ENCODE measurements at places on chromosomes 6 and 20.

DNA sequence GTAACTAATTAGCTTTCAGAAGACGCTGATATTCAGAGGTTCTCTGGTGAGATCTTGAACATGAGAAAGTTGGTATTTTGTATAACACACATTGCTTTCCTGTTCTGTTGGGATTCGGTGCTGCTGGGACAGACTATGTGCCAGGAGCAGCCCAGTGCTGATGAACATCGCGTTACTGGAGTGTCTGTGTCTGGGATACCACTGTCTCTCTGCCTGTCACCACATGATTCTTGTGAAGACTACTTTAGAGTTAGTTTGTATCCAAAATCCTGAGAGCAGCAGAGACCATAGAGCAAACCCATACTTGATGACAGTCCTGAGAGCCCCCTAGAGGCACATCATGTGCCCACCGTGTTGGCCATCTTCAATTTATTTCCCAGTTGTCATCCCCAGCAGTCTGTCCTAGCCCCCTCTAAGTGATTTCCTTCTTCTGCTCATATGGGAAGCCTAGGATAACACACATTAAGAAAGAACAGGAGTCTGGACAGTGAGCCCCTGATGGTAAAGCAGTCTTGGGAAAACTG lies 41.8 kb upstream of the TINAG start:
- DNase-seq = no peak

DNA sequence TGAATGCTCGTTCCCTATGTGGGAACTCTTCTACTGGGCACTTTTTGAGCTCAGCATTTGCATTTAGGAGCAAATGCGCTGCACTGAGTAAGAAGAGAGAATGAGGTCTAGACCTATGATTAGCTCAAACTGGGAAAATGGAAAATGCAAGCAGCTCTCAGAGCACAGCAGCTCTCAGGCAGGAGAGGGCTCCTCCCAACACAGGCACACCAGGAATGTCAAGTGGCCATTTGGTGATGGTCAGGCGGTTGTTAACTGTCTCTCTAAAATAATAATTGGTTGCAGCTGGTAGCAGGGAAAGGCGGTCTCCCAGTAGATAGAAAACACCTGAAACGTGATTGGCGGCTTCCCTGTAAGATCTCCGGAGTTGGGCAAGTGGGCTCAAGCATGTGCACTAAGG lies 162.0 kb upstream of the ECI2 start:
- no peak for DNase-seq

GRCh38 chr20:25000268-25000801 lies 7.8 kb upstream of the APMAP start:
- DNase-seq = peak; percentile 54

DNA sequence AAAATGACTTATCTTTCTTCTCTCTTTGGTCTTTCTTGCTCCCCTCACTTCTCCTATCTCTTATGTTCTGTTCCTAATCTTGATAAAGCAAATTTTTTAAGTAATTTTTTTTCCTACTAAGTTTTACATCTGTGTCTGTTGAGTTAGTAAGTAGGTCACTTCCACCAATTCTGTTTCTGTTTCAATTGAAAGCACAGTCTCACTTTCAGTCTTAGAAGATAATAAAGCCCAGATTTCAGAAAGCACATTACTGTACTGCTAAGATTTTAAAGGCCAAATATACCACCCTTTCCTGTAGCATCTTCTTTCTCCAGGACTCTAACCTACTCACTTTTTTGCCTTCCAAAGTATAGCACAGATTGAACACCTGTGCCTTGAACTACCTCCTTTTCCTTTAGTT lies 866.1 kb upstream of the ADGRB3 start:
- no peak for DNase-seq

DNA sequence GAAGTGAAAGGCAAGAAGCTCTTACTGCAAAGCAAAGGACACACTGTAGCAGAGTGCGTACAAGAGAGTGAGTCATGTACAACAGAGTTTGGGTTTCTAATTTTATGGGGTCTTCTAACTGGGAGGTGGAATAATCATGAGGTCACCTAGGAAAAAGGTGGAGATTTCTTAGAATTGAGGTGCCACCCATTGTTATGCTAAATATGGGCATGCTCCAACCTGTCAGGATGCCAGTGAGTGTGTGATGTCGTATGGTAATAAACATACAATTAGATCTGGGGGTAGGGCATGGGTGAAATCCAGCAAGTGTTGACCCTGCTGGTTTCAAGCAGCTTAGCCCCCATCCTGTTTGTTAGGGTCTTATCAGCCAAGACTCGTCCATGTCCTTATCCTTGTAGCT lies 46.6 kb downstream of the OR2B6 start:
- no peak for DNase-seq

GRCh38 chr6:79168695-79168980 lies 65.8 kb downstream of the HMGN3 start:
- no peak for DNase-seq

- no peak for DNase-seq
Observed at GRCh38 chr6:65170273-65170672, 536.8 kb downstream of the EYS start.

DNA sequence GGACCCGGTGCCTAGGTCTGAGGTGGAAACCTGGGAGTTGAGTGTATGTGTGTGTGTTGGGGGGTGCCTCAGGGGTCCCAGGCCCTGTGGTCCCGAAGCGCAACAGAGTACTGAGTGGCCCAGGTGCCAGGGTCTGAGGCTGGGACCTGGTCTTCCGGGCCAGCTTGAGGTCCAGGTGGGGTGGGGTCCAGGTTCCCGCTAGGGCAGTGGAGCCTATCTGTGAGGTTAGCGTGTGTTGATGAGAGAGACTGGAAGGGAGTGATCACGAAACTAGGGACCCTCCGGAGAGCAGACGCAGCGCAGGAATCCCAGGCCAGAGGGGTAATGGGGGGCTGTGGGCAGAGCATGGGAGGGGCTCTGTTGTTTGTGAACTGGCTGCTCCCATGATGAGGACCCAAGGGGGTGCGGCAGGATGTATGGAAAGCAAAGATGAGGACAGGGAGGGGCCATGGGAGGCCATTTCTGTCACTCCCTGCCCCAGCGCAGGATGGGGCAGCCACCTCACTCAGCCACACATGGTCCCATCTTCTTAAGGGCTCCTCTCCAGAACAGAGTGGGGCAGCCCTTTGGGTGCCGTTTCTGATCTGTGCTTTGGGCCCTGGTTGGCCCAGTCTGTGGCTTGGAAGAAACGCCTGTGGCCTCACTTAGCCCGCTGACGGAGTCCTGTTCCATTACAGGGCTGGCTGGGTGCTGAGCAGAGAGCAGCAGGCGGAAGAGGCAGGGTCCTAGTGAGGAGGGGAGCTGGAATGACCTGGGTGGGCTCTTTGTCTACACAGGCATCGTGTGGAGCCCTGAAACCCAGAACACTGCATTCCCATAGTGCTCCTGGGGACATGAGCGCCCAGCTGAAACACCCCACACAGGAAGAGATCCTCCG lies 872 bp downstream of the HSPA12B start:
- DNase-seq = no peak

- no peak for DNase-seq
Observed at GRCh38 chr6:157610451-157610999, 212.5 kb upstream of the SNX9 start.

DNA sequence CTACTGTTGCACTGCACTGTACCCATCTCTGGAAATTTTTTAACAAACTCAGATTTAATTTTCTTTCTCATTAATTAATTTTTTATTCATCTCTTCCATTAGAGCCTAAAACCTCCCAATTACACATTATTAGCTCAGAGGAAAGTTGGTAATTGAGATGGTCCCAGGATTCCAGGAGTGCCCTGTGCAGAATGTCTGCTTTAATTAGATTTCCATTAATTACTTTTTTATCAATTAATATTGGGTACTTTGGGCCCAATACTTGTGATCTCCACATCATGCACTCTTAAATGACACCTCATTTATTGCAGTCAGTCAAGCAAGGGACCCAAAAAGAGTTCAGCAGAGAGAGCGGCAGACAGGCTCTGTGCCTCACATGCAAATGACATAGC lies 232.0 kb downstream of the PTPRT start:
- DNase-seq = no peak

- DNase-seq = no peak
Observed at GRCh38 chr6:136465766-136466303, 84.4 kb downstream of the MAP7 start.

DNA sequence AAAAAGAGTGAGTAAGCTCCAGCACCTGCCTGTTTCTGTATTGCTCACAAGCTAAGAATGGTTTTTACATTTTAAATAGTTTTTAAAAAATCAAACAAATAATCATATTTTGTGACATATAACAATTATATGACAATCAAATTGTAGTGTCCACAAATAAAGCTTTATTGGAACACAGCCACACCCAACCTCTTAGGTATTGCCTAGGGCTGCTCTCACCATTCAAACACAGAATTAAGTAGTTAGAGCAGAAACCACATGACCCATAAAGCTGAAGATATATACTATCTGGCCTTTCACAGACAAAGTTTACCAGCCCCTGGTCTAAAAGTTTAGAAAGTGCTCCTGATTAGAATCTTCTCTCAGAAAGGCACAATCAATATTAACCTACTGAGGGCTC lies 11.2 kb downstream of the TNFRSF21 start:
- DNase-seq = no peak

- no peak for DNase-seq
Observed at GRCh38 chr6:53498649-53499048, 46.3 kb downstream of the GCLC start.

DNA sequence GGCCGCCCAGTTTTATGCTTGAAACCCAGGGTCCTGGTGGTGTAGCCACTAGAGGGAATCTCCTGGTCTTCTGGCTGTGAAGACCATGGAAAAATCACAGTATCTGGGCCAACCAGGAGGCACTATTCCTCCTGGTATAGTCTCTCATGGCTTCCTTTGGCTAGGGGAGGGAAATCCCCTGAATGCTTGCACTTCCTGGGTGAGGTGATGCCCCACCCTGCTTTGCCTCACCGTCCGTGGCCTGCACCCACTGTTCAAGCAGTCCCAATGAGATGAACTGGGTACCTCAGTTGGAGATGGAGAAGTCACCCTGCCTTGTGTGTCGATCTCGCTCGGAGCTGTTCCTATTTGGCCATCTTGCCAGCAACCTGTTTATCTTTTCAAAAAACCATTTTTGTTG lies 10.1 kb upstream of the ZNF337 start:
- DNase-seq = no peak

DNA sequence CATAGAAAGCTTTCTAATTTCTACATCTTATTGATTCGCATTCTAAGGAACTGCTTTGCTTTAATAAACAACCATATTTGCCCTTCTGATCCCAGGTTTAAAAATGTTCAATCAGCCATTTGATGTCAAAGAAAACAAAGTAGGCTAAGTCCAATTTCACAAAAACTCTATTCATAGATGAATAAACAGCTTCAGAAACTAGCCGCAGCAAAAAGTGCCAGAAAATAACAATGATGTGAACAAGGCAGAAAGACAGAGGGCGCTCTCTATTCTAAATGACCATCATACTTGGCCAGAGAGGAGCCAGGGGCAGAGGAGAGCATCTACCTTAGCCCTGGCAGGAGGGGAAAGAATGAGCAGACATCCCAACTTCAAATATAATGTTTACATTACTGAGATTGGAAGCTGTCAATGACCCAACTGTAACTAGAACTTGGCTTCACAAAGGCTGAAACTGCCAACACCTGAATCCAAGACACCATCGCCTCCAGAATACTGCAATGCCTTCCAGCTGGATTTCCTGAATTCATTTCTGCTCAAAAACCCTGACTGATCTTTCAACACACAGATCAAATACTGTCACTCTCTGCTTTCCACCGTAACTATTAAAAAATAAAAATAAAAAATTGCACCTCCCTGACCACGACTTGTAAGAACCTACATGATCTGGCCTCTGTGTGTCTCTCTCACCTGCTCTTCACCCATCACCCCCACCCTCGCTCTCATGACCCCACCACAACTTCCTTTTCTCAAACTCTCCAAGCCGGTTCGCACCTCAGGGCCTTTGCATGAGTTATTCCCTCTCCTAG lies 9.5 kb downstream of the CNKSR3 start:
- no peak for DNase-seq

DNA sequence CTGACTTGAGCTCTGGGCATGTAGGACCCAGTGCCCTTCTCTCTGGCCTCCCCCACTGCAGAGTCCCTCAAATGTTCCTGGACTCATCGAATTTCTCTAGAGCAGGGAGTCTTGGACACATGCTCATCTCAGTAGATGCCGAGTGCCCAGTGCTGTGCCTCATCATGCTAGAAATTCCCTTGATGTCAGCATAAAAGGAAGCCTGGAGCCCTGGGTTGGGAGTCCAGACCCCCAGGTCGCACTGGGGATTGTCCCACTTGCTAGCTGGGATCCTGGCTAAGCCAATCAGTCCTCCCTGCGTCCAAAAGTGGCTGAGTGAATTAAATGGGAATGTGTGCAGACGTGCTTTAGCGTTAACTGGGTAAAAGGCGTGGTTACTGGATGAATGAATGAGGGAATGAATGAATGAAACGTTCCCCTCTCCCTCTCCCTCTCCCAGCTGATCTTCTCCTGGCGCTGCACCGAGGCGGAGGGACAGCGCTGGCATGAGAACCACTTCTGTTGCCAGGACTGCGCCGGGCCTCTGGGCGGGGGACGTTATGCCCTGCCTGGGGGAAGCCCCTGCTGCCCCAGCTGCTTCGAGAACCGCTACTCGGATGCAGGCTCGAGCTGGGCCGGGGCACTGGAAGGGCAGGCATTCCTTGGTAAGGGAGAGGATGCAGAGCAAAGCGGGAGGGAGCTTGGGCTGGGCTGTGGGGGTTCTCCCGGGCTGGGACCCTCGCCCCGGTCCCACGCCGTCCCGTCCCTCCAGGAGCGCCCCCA lies 1.6 kb upstream of the TOMM6 start:
- DNase-seq = no peak

- no peak for DNase-seq
Observed at GRCh38 chr6:44868910-44869309, 459.2 kb upstream of the RUNX2 start.

DNA sequence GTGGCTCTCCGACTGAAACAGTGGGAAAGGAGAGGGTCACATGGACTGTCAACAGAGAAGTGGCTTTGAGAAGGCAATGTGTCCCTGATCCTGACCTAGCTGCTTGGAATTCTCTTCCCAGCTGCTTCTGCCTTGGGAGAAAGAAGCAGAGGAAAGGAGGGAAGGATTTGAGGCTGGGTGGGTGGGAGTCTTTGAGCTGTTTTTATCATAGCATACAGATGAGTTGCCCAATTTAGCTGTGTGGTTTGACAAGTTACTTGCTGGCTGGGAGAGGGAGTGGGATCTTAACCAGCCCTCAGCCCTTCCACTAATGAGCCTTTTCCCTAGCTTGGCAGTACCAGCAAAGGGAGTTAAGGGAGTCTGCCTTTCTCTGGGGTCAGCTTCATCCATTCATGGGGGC lies 51.1 kb upstream of the MYL9 start:
- DNase-seq = no peak

- DNase-seq = no peak
Observed at GRCh38 chr6:11601776-11602605, 64.4 kb downstream of the TMEM170B start.

GRCh38 chr20:34876406-34877282 lies at the start of gene ACSS2:
TSS of gene ACSS2 (plus strand) at chr20:34876612. CDS start at chr20:34876646, 34 bp downstream.
- DNase-seq = no peak

DNA sequence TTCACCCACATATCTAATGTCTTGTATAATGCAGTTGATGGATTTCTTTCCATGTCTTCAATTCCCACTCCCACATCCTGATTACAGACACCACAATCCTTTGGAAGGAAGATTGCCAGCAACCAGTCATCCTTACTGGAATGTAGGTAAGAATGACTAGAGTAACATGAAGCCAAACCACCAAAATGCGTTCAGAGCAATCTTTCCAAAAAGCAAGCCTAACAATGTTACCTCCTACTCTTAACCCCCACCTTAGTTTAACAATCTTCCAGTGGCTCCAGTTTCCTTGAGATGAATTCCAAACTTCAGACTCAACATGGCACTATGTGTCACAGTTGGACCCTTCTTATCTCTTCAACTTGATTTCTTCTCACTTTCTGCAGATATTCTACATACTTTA lies 685.6 kb downstream of the DOK5 start:
- no peak for DNase-seq

- no peak for DNase-seq
Observed at GRCh38 chr6:106872049-106872448, 102.5 kb downstream of the CD24 start.
